ENCODE measurements at places on chromosomes 5 and 9. TPM values are rescaled to one million over a fixed set of nuclear protein-coding genes. Genes with fewer than 3 reads are reported as not detected.
A peak's percentile ranks its signal among the peaks of the same experiment; 100 is the strongest.

Gene OR1Q1
- not detected for total RNA-seq

Gene PCDH12
- not detected for total RNA-seq

Gene CLIC3
- 1.1 TPM for total RNA-seq

Gene NTNG2
- total RNA-seq = 6.6 TPM

Gene SPATA31A3
- total RNA-seq = not detected

GRCh38 chr9:125133403-125134329, 9.7 kb downstream of the SCAI start:
- no peaks in the 10 kb centered on the region for H3K36me3 ChIP-seq
- no peak overlapping the region for H3K27ac ChIP-seq
- H3K4me1 ChIP-seq = no peaks in the 10 kb centered on the region
- H3K27me3 ChIP-seq = no peaks in the 10 kb centered on the region

GRCh38 chr5:69497006-69497520, 4.5 kb downstream of the OCLN start:
- peaks cover 20% of the 10 kb centered on the region for H3K4me1 ChIP-seq
- H3K27me3 ChIP-seq = peaks cover 16% of the 10 kb centered on the region
- H3K4me3 ChIP-seq = no peak overlapping the region
- H3K36me3 ChIP-seq = no peaks in the 10 kb centered on the region
- H3K27ac ChIP-seq = no peak overlapping the region

DNA sequence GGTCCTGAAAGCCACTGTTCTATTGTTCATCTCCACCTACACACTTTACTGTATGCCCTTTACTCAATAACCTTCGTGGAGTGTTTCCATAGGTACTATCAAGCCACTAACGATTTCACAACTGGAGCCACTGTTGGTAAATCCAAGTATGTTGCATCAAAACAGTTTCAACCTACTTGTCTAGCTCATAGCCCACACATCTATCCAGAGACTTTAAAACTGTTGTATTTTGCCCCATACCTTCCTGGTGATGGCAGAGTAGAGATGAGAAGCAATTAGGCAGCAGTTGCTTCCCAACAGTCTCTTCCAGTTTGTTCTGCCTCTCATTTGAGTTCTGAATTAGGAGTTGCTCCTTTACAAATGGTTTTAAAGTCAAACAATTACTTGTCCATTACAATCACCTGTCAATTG, 607 bp downstream of the FAXDC2 start:
- H3K4me1 ChIP-seq = peaks cover 7% of the 10 kb centered on the region
- no peak for DNase-seq
- H3K4me3 ChIP-seq = no peak overlapping the region
- H3K27ac ChIP-seq = no peak overlapping the region

DNA sequence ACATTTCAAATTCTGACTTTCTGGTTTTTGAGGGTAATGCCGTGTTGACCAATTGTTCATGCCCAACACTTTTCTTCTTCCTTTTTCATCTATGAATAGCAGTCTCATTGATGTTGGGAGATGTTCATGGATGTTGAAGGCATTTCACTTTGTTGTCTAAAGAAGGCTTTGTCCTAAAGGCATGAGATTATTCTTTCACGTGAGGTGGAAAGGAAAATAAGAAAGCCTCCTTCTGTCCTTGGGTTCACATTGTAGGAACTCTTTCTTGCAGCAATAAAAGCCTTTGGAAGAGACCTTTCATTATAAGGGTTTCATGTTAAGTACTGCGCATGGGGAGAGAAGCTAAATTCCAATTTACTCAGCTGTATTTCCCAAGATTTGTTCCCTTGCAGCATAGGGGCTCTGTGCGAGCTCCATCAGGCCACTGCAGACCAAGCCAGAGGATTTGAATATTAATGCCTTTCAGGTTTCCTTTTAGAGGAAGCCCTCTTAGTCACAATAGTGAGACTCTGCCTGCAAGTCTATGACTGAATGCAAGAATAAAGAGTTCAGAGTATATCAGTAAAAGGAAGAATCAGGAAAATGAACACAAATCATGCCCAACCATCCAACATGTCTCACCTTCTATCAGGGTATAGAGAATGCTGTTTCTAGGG, 274.6 kb downstream of the TMEM38B start:
- H3K4me1 ChIP-seq = no peaks in the 10 kb centered on the region
- H3K4me3 ChIP-seq = no peak overlapping the region
- no peak overlapping the region for H3K27ac ChIP-seq
- DNase-seq = no peak
- no peaks in the 10 kb centered on the region for H3K36me3 ChIP-seq
- H3K27me3 ChIP-seq = no peaks in the 10 kb centered on the region

DNA sequence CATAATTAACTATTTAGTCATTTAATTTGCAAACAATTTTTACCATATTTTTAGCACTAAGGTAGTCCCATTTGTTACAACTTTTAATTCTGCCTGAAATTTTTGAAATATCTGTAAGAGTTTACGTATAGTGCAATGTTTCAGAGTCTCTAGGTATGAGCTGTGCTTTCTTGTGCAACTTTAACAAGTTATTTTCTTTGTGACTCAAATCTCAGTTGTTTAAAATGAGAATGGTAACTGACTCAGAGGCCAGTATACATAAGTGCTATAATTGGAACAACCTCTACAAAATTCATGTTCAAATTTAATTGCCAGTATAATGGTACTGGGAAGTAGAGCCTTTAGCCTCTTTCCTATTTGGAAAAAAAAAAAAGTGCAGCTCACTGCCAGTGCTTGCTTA, 14.2 kb upstream of the ZNF883 start:
- DNase-seq = no peak
- H3K27ac ChIP-seq = no peak overlapping the region
- H3K36me3 ChIP-seq = no peaks in the 10 kb centered on the region
- peaks cover 3% of the 10 kb centered on the region for H3K27me3 ChIP-seq

DNA sequence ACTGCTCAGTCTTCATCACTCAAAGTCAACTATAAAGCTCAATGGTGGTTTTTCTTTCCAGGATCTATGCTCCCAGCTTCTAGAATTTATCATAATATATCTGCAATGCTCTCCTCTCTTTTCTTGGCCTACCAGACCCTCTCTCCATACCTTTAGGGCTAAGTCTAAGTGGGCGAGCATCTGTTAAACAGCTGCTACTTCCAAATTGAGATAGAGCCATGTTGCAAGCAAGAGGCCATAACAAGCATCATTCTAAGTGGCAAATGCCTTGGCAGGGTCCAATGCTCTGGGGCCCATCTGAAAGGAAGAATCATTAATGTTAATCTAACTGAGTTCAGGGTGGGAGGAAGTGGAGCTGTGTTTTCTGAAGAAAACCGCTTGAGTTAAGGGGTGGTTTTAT, 324.0 kb downstream of the TLR4 start:
- H3K4me3 ChIP-seq = no peak overlapping the region
- H3K27me3 ChIP-seq = no peaks in the 10 kb centered on the region
- no peak overlapping the region for H3K27ac ChIP-seq
- no peak for DNase-seq
- H3K36me3 ChIP-seq = no peaks in the 10 kb centered on the region

- H3K4me3 ChIP-seq = no peak overlapping the region
- H3K27ac ChIP-seq = no peak overlapping the region
- H3K27me3 ChIP-seq = peaks cover 5% of the 10 kb centered on the region
- no peaks in the 10 kb centered on the region for H3K4me1 ChIP-seq
These were observed 34.9 kb downstream of the APBA1 start for GRCh38 chr9:69637193-69637816.

- peaks cover 3% of the 10 kb centered on the region for H3K4me1 ChIP-seq
- DNase-seq = no peak
- H3K27ac ChIP-seq = no peak overlapping the region
- no peak overlapping the region for H3K4me3 ChIP-seq
- H3K27me3 ChIP-seq = no peaks in the 10 kb centered on the region
These were observed 18.9 kb downstream of the MAST4 start for GRCh38 chr5:66615136-66615535.

DNA sequence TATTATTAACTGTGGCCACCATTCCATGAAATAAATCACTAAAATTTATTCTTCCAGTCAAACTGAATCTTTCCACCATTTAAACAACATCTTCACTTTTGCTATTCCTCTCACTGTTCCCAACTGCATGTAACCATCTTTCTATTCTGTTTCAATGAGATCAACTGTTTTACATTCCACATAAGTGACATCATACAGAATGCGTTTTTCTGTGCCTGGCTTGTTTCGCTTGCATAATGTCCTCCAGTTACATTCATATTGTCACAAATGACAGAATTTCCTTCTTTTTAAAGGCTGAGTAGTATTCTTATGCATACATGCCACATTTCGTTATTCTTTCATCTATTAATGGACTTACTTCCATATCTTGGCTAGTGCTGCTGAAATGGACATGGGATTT, 738.2 kb downstream of the SEMA5A start:
- H3K4me1 ChIP-seq = no peaks in the 10 kb centered on the region
- DNase-seq = no peak
- no peak overlapping the region for H3K4me3 ChIP-seq
- no peak overlapping the region for H3K27ac ChIP-seq
- H3K27me3 ChIP-seq = no peaks in the 10 kb centered on the region

GRCh38 chr5:79235261-79235633, 684 bp upstream of the JMY start:
- DNase-seq = no peak
- no peaks in the 10 kb centered on the region for H3K36me3 ChIP-seq
- H3K27me3 ChIP-seq = no peaks in the 10 kb centered on the region
- H3K27ac ChIP-seq = peak overlapping the region; percentile 86

- no peaks in the 10 kb centered on the region for H3K36me3 ChIP-seq
- H3K4me1 ChIP-seq = no peaks in the 10 kb centered on the region
- no peak overlapping the region for H3K27ac ChIP-seq
- no peak overlapping the region for H3K4me3 ChIP-seq
- no peaks in the 10 kb centered on the region for H3K27me3 ChIP-seq
These were observed 280.4 kb downstream of the PSAT1 start for GRCh38 chr9:78577156-78577906.
